Upper lobe of left lung (tissue), 6 donors: ENCODE measurements at places on chromosomes 1 and 21. TPM values are rescaled to one million over a fixed set of nuclear protein-coding genes. Genes with fewer than 3 reads are reported as not detected.
A peak's percentile ranks its signal among the peaks of the same experiment; 100 is the strongest.

Gene TMEM52
- 3.8 TPM for total RNA-seq

Gene FCGR3B
- 26.7 TPM for total RNA-seq

Gene RHD
- 0.15 TPM for total RNA-seq

DNA sequence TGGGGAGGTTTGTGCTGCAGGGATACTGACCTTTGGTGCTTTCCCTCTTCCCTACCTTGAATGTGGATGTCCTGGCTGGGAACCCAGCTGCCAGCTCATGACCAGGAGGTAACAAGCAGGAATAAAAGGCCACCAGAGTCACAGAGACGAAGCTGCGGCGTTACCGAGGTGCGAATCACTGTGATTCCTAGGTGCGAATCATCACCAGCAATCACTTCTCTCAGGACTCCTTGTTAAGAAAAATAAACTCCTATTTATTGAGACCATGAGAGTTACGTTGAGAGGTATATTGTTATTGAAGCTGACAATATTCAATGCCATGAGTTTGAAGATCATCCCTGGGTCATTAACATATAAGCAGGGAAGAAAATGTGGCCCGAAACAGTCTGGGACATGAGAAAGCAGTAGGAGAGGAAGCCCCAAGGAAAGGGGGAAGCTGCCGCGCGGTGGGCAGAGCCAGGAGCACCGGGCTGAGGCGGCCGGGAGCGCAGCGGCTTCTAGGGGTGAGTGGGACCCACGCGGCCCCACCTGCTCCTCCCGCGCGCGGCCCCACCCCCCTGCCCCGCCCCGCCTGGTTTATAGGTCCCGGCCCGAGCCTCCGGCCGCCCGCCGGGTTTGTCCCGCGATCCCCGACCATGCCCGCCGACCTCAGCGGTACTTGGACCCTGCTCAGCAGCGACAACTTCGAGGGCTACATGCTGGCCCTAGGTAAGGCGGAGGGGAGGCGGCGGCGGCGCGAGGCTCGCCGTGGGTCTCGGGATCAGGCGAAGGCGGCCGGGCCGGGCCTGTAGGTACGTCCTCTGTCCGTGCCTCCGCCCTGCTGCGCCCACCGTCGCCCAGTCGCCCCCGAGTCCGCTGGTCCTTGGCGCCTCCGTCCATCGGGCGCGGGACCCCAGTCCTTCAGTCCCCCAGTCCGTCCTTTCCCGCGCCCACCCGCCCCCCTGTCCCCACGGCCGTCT is at the start of gene RBP7:
RBP7 (plus strand) TSS at position 605 of the 959 bp plus-strand sequence; CDS start at position 636, 31 bp downstream.
- no peaks in the 10 kb centered on the region for H3K27me3 ChIP-seq
- peak within 1 kb of the TSS; percentile 35 for H3K4me3 ChIP-seq
- no peaks in the 10 kb centered on the region for H3K36me3 ChIP-seq
- peak; percentile 89 for DNase-seq

DNA sequence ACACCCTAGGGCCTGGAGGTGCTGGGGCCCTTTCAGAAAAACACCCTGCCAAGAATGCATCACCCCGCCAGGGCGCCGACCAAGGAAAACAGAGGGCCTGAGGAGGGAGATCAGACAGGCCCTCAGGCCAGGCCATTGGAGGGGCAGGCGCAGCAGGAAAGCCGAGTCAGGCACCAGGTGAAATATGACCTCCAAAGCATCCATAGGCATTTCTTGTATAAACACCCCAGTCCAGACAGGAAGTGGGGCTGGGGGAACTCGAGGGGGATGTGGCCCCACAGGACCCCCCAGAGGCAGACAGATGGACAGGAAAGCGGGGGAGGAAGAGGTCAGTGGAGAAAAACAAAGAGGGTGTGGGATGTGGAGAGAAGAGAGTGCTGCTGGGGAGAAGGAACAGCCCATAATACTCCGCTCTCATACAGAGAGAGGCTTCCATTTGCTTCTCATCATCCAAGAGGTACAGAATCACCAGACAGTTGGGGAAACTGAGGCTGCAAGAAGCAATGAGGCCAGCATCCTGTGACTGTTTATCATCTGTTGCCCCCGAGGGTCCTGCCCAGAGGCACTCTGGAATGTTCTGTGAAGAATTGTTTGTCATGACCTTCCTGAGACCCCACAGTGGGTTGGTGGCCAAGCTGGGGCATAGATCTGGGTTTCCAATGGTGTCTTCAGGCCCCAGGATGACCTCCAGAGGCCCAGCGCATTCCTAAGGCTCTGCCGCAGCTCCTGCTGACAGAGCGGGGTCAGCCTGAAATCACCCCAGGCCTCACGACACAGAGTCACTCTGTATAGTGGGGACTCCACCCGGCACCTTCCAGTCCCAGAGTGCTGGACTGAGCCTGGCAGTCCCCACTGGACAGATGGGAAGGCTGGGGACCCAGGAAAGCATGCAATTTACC is 18.0 kb downstream of the TRIM62 start:
- H3K27me3 ChIP-seq: no peaks in the 10 kb centered on the region
- H3K27ac ChIP-seq: no peak overlapping the region
- DNase-seq: no peak
- H3K4me1 ChIP-seq: no peaks in the 10 kb centered on the region
- no peak overlapping the region for H3K4me3 ChIP-seq

GRCh38 chr21:38439426-38439825 is 58.9 kb downstream of the ERG start:
- peaks cover 36% of the 10 kb centered on the region for H3K4me1 ChIP-seq
- no peaks in the 10 kb centered on the region for H3K27me3 ChIP-seq
- no peak overlapping the region for H3K27ac ChIP-seq
- H3K4me3 ChIP-seq: no peak overlapping the region
